ENCODE measurements at places on chromosomes 5 and 9. TPM values are rescaled to one million over a fixed set of nuclear protein-coding genes. Genes with fewer than 3 reads are reported as not detected.

Gene HRCT1
- not detected for total RNA-seq

Gene TPPP
- 1.4 TPM for total RNA-seq

Gene FOXD4L6
- total RNA-seq = not detected

DNA sequence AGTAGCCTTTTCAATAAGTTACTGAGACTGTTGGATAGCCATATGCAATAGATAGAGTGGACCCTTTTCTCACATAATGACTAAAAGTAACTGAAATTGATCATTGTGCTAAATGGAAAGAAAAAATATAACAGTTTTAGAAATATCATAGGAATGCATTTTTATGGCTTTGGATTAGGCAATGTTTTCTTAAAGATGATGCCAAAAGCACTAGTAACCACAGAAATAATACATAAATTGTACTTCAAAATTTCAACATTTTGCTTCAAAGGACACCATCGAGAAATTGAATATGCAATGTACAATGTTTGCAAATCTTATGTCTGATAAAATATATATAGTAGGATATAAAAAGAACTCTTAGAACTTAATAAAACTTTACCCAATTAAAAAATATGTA is 1267.5 kb upstream of the CDH9 start:
- no peak for ATAC-seq

- no peak for ATAC-seq
These were observed 15.3 kb downstream of the MAP1B start for GRCh38 chr5:72122602-72123001.

DNA sequence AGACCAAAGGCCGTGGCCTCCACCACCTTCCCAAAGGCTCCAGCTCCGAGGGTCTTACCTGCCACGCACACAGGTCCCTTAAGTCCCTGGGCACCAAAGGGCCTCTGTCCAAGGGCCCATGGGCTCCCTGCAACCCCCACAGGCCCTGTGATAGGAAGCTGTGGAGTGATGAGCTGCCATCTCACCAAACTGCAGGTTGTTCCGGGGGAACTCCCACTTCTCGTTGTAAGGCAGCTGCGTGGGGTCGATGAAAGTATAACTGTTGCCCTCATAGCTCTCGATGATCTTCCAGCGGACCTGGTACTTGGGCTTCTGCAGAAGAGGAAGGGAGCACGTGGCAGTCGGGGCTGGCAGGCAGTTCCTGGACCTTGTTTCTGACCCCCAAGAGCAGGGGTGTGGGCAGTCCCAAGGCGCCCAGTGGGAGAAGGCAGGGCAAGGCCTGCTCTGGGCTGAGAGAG is 24.8 kb downstream of the CSF1R start:
- no peak for ATAC-seq

DNA sequence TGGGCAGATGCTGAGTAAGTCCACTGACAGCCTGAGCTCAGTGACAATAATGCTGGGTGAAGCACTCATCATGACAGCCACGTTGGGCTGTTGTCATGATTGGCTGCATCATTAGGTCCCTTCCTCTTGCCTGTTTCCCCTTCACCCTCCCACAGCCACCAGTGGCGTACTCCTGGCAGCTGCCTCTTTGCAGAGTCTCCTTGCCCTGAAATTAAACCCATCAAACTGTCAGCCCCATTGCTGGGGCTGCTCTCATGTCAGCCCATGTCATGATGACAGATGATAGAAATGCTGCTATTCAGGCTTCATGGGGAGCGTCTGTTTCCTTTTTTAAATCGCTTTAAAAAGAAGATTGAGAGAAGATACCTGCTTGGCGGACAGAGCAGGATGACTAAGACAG is 327.4 kb downstream of the AGTPBP1 start:
- ATAC-seq = no peak

DNA sequence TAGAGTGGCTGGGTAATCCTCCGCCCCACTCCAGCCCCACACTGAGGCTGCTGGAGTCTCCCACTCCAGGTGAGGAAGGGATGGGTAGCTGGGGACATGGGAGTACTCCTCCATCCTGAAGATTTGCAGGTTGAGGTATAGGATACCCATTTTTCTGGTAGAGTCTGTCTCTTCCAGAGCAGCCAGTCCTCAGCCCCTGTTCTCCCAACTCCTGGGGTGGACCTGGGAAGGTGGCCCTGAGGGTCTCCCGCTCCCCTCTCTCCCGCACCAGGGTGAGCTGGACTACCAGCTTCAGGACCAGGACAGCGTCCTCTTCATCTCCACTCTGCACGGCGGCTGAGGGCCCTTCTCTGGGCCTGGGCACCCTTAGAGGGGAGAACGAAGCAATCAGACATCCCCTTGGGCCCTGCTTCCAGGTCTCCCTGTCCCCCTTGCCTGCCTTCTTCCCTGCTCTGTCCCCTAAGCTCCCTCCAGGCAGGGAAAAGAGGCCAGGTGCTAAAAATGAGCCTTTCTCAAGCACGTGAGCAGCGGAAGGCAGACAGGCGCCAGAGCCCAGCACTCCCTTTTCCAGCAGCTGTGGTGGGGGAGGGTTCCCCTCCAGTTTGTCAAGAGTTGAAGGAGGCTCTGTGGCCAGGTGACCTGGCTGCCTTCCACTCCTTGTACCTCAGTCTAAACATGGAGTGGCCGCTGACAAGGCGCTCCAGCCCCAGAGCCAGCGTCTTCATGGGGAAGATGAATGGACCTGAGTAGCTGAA is 18.4 kb downstream of the URM1 start:
- ATAC-seq = no peak

GRCh38 chr5:138752341-138752950 is 779 bp upstream of the CTNNA1 start:
- no peak for ATAC-seq

GRCh38 chr9:130626249-130626996 is 38.0 kb upstream of the PRDM12 start:
- no peak for ATAC-seq

DNA sequence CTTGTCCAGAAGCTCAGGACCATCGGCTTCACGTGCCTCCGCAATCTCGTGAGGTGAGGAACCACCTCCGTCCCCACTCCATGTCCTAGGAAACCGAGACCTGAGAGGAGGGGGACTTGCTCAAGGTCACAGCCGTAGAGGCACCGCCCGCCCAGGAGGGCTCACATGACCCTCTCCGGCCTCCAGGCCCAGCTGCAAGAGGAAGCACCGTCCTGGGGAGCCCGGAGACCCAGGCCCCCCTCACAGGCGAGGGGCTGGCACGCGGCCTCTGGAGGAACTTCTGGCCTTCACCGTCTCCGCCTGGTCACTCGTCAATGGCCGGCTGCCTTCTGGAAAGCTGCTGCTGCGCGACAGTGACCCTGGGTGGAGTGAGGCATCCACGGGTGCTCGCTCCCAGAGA is 24.2 kb downstream of the FAM78A start:
- no peak for ATAC-seq

GRCh38 chr5:73095564-73096238 is 24.7 kb upstream of the TMEM171 start:
- no peak for ATAC-seq

- peak; percentile 64 for ATAC-seq
These were observed 6.3 kb upstream of the GZMA start for GRCh38 chr5:55096182-55096581.

Data from activated T-helper 17 cell treated with anti-CD3 and anti-CD28 coated beads, Interleukin-2, amount 50 U/mL, for 72 hours (primary cell).